ENCODE measurements at places on chromosomes 6 and 20. TPM values are rescaled to one million over a fixed set of nuclear protein-coding genes. Genes with fewer than 3 reads are reported as not detected.

The RANBP9 gene
- total RNA-seq = 59.0 TPM

The TBXT gene
- 0.23 TPM for total RNA-seq

The PAK5 gene
- total RNA-seq = 1.9 TPM

The GJE1 gene
- total RNA-seq = not detected

The EPPIN gene
- 137 TPM for total RNA-seq

The HAO1 gene
- total RNA-seq = not detected

The EDEM2 gene
- 30.0 TPM for total RNA-seq

- no peaks in the 10 kb centered on the region for H3K27me3 ChIP-seq
- no peak overlapping the region for H3K4me3 ChIP-seq
- H3K4me1 ChIP-seq = no peaks in the 10 kb centered on the region
- no peak for DNase-seq
- H3K27ac ChIP-seq = no peak overlapping the region
Observed at GRCh38 chr6:130500693-130501092, 134.9 kb downstream of the TMEM200A start.

- no peaks in the 10 kb centered on the region for H3K36me3 ChIP-seq
- H3K4me3 ChIP-seq = no peak overlapping the region
- no peak overlapping the region for H3K27ac ChIP-seq
- no peaks in the 10 kb centered on the region for H3K4me1 ChIP-seq
- no peaks in the 10 kb centered on the region for H3K27me3 ChIP-seq
Observed at GRCh38 chr20:45037635-45038034, 63.3 kb downstream of the KCNS1 start.

DNA sequence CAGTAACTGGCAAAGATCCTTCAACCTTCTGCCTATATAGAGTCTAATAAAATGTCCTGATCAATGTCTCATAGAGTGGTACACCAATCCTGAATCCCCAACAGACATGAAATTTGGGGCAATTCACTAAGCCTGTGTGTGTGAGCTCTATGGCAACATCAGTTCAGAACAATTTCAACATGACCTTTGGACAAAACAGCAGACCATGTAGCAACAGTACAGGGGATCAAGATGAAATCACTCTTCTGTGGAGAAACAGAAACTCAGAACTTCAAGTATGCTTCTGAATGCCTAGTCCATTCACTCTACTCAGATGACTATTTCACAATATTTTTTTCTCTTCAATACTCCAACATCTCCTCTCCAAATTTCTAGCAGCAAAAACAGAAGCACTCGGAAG is 49.1 kb upstream of the OPRM1 start:
- no peak overlapping the region for H3K27ac ChIP-seq
- no peaks in the 10 kb centered on the region for H3K27me3 ChIP-seq
- no peak for DNase-seq
- H3K4me3 ChIP-seq = no peak overlapping the region
- no peaks in the 10 kb centered on the region for H3K4me1 ChIP-seq
- H3K36me3 ChIP-seq = no peaks in the 10 kb centered on the region

DNA sequence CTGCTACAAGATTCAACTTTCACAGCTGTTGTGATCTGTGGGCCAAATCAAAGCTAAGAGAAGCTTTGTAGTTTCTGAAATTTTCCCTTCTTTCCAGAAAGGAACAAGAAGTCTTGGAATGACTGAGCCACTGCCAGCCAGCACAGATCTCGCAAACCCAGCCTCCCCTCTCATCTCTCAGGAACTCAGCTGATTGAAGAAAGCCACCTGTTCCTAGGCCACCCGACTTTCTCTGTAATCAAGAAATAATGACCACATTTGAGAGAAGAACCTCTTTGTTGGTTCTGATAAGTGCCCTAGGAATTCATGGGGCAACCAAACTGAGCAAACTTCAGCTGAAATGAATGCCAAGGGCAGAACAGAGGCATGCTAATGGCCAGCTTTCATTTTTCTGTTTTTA is 61.7 kb downstream of the HDGFL1 start:
- no peak overlapping the region for H3K4me3 ChIP-seq
- DNase-seq = no peak
- H3K36me3 ChIP-seq = no peaks in the 10 kb centered on the region
- H3K27me3 ChIP-seq = no peaks in the 10 kb centered on the region
- no peak overlapping the region for H3K27ac ChIP-seq

GRCh38 chr20:48621376-48622078 is 206.3 kb downstream of the PREX1 start:
- H3K27ac ChIP-seq = no peak overlapping the region
- H3K27me3 ChIP-seq = no peaks in the 10 kb centered on the region
- DNase-seq = no peak
- no peaks in the 10 kb centered on the region for H3K36me3 ChIP-seq

GRCh38 chr6:57087916-57088315 is 2.1 kb upstream of the ZNF451 start:
- no peak overlapping the region for H3K4me3 ChIP-seq
- no peak overlapping the region for H3K27ac ChIP-seq
- DNase-seq = no peak
- H3K4me1 ChIP-seq = no peaks in the 10 kb centered on the region
- no peaks in the 10 kb centered on the region for H3K36me3 ChIP-seq
- no peaks in the 10 kb centered on the region for H3K27me3 ChIP-seq

GRCh38 chr6:148974351-148974750 is 227.5 kb downstream of the UST start:
- no peak overlapping the region for H3K4me3 ChIP-seq
- no peaks in the 10 kb centered on the region for H3K4me1 ChIP-seq
- H3K27ac ChIP-seq = no peak overlapping the region

- H3K36me3 ChIP-seq = no peaks in the 10 kb centered on the region
- H3K4me1 ChIP-seq = no peaks in the 10 kb centered on the region
- no peak for DNase-seq
- H3K27ac ChIP-seq = no peak overlapping the region
Observed at GRCh38 chr6:11795403-11795802, 16.8 kb upstream of the ADTRP start.

DNA sequence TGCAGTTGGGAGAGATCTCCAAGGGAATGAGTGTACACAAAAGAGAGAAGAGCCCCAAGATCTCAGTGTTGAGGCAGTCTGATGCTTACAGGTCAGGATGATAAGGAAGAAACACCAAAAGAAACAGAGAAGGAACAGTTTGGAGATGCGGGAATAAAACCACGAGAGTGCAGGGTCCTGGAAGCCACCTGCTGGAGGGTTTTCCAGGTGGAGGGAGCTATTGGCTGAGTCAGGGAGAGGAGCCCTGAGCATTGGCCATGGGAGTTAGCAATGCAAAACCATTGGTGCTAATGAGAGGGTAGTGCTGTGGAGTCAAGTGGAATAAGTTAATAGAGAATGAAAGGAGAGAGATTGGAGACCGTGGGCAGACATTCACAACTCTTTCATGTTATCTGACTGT is 39.2 kb upstream of the RIN2 start:
- no peak overlapping the region for H3K4me3 ChIP-seq
- DNase-seq = no peak
- H3K36me3 ChIP-seq = no peaks in the 10 kb centered on the region
- no peaks in the 10 kb centered on the region for H3K27me3 ChIP-seq

- no peak overlapping the region for H3K4me3 ChIP-seq
- H3K4me1 ChIP-seq = no peaks in the 10 kb centered on the region
- no peaks in the 10 kb centered on the region for H3K36me3 ChIP-seq
- no peaks in the 10 kb centered on the region for H3K27me3 ChIP-seq
Observed at GRCh38 chr6:157494132-157494710, 113.2 kb downstream of the ZDHHC14 start.

- H3K4me3 ChIP-seq = no peak overlapping the region
- no peaks in the 10 kb centered on the region for H3K36me3 ChIP-seq
- no peaks in the 10 kb centered on the region for H3K4me1 ChIP-seq
- DNase-seq = no peak
- no peak overlapping the region for H3K27ac ChIP-seq
Observed at GRCh38 chr6:139659711-139660110, 285.3 kb upstream of the CITED2 start.

DNA sequence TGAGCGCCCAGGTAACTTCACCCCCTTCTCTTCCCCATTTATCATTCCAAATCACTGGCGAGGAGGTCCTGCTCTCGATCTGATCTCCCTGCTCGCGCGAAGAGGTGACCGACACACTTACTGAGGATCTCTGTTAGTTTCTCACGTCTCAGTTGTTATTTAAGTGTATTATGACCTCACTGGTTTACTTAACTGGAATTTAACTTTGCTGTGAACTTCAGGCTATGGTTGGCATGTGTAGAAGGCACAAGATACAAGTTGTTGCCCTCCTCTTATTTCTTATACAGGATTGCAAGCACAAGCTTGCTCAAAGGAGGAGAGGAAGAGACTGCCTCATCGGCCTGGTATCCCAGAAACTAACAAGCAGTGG is 1.2 kb downstream of the RNF217 start:
- no peaks in the 10 kb centered on the region for H3K4me1 ChIP-seq
- peak overlapping the region; percentile 75 for H3K4me3 ChIP-seq
- H3K27me3 ChIP-seq = no peaks in the 10 kb centered on the region
- H3K36me3 ChIP-seq = no peaks in the 10 kb centered on the region
- no peak for DNase-seq
- H3K27ac ChIP-seq = peak overlapping the region; percentile 89

- no peaks in the 10 kb centered on the region for H3K27me3 ChIP-seq
- H3K4me3 ChIP-seq = no peak overlapping the region
- H3K27ac ChIP-seq = no peak overlapping the region
- no peak for DNase-seq
- H3K36me3 ChIP-seq = no peaks in the 10 kb centered on the region
- no peaks in the 10 kb centered on the region for H3K4me1 ChIP-seq
Observed at GRCh38 chr6:155530219-155530834, 74.7 kb upstream of the NOX3 start.

DNA sequence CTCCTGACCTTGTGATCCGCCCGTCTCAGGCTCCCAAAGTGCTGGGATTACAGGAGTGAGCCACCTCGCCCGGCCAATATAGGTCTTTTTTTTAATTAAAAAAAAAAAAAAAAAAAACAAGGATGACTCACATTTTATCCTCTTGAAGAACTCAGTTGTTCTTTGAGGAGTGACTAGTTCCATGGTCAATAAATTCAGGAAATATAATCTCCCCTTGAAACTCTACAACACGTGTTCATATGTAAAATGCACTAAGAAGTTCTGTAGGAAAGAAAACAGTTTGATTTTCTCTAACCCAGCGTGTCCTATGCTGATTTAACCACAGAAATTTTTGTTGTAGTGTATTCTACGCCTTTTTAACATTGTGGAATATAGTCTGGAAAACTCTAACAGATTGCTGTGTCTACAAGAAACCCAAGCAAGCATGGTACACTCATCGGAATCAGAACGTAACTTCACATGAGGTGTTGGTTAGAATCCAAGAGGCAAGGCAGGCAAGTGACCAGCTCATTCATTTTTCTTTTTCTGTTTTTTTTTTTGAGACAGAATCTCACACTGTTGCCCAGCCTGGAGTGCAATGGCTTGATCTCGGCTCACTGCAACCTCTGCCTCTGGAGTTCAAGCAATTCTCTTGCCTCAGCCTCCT is 79.0 kb upstream of the ZNF217 start:
- no peak for DNase-seq
- no peaks in the 10 kb centered on the region for H3K27me3 ChIP-seq
- no peak overlapping the region for H3K4me3 ChIP-seq
- H3K4me1 ChIP-seq = no peaks in the 10 kb centered on the region
- no peaks in the 10 kb centered on the region for H3K36me3 ChIP-seq

DNA sequence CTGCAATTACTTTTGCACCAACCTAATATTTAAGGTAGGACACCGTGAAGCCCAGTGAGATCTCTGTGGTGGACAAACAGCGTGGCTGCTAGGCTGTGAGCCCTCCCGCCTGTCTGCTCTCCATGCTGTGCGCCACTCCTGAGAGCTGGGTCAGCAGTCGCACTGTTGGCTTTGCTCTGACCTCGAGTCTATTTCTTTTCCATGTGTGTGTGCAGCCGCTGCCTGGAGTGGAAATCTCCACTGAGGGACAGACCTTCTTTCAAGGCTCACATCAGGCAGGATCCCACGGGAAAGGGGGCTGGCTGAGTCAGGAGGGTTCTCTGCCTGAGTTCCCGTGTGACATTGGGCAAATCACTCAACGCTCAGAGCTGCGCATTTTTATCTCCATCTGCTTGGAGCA is 27.1 kb downstream of the RIPOR3 start:
- H3K4me3 ChIP-seq = no peak overlapping the region
- H3K27me3 ChIP-seq = no peaks in the 10 kb centered on the region
- H3K36me3 ChIP-seq = no peaks in the 10 kb centered on the region

DNA sequence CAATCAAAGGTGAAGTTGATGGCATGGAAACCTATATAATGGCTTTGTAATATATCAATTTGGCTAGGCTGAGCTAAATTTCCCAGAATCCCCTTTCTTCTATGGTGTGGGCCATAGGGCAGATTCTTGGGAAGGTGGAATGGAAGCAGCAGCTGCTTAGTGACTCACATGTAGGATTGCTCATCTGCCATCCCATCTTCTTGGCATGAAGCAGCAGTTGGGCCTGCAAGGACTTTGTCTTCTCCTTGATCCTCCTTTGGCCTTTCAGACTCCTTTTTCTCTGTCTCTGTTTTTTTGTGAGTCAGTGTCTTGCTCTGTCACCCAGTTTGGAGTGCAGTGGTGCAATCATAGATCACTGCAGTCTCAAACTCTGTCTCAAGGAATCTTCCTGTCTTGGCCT is 52.6 kb upstream of the CEP162 start:
- DNase-seq = no peak
- no peak overlapping the region for H3K4me3 ChIP-seq
- no peak overlapping the region for H3K27ac ChIP-seq
- H3K27me3 ChIP-seq = no peaks in the 10 kb centered on the region
- no peaks in the 10 kb centered on the region for H3K36me3 ChIP-seq

DNA sequence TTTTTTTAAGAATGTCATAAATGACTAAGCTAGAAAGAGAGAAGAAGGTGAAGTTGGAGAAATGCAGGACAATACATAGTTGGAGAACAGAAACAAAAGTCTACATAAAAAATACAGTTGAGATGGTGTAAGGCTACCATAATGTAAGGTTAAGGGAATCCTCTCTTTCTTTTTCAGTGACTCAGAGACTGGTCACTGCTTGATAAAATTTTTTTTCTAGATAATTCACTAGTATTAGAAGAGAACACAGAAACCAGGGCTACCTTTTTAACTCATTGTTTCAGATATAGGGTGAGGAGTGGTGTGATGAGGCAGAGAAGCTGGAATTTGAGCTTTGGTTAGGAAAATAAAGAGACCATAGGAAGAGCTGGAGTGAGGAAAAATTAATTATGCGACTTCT is 18.2 kb upstream of the EDN1 start:
- H3K4me1 ChIP-seq = no peaks in the 10 kb centered on the region
- H3K27ac ChIP-seq = no peak overlapping the region
- H3K27me3 ChIP-seq = no peaks in the 10 kb centered on the region
- no peak for DNase-seq
- H3K36me3 ChIP-seq = no peaks in the 10 kb centered on the region

- no peak overlapping the region for H3K4me3 ChIP-seq
- no peaks in the 10 kb centered on the region for H3K4me1 ChIP-seq
- DNase-seq = no peak
- no peaks in the 10 kb centered on the region for H3K36me3 ChIP-seq
- no peaks in the 10 kb centered on the region for H3K27me3 ChIP-seq
Observed at GRCh38 chr6:139443231-139444112, 69.0 kb upstream of the CITED2 start.

DNA sequence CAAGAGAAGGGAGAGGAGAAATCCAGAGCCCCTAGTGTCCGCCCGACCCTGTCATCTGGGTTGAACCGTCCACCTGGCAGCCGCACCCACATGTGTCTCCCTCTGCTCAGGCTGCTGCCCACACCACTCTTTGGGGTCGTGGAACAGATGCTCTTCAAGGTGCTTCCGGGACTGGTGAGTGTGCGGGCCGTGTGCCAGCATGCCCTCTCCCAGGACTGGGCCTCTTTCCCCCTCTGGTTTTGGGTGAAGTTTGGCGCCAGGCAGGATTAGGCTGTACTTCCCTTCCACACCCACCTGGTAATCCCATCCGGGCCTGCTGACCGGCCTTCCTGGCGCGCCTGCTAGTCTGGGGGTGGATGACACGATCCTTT is 7.9 kb downstream of the BPIFB3 start:
- H3K4me1 ChIP-seq = no peaks in the 10 kb centered on the region
- DNase-seq = no peak
- no peak overlapping the region for H3K4me3 ChIP-seq
- no peak overlapping the region for H3K27ac ChIP-seq
- H3K27me3 ChIP-seq = no peaks in the 10 kb centered on the region
